ENCODE measurements at places on chromosomes 1 and 21.
A peak's percentile ranks its signal among the peaks of the same experiment; 100 is the strongest.

GRCh38 chr1:156601122-156601830, at the start of gene GPATCH4:
GPATCH4 (minus strand) TSS chr1:156601479.
- peak; percentile 94 for DNase-seq

DNA sequence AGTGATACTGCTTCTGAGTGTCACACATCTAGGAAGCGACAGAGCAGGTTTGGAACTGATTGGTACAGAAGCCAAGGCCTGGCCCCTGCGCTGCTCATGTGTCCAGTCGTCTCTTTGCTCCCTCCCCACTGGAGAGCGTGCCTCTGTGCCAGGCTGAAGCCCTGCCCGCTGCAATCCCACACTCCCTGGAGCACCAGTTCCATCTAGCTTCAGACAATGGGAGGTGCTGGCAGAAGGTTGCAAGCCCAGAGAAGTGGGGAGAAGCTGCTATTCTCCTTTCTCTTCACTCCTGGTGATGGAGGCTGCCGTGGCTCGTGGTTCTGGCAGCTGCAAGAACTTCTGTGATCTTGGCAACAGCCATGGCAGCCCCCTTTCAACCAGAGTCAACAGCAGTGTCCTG, 250.9 kb downstream of the MATN1 start:
- no peak for DNase-seq

- DNase-seq: no peak
Observed at GRCh38 chr1:177053648-177054047, 110.9 kb downstream of the ASTN1 start.

DNA sequence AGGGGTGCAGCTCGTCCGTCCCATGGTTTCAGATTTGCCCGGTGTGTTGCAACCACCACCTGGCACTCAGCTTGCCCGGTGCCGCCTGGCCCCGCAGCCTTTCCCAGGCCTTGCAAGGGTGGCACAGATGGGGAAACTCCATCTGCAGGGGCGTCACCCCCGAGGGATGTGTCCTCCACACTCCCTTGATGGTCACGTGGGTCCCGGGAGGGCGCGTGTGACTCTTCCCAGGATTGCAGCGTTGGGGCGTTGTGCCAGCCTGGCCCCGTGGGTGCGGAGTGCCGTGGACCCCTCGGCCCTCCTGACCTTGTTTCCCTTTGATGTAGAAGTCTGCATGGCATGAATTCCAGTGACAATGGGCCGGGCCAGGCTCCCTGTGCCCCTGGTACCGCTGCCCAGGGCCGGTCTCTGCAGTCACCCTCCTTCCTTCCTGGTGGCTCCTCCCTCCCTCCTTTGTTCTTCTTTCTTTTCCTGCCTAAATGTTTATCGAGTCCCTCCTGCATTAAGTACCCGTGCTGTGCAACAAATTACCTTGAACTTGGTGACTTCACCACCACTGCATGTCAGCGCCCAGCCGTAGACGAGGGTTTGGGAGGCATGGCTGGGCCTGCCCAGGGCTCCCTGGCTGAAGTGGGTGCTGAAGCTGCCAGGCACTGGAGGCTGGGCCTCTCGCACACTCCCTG, 22.9 kb downstream of the RRP1 start:
- no peak for DNase-seq

DNA sequence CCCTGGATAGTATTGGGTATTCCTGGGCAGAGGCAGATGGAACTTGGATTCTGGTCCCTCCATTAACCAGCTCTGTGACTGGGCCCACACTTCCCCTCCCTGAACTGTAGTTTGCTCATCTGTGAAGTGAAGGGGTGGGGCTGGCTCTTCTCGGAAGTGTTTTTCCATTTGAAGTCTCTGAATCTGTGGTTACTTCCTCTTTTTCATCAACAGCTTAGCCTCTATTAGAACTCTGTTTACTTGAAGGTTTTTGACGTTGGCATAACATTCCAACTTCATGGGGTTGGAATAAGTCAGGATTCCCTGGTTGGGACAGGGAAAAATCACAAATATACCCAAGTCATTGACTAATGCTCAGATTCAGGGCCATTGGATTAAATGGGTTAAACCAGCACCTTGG, 3.6 kb downstream of the KIAA0040 start:
- no peak for DNase-seq

GRCh38 chr1:69485616-69486015, 82.1 kb upstream of the LRRC7 start:
- no peak for DNase-seq

GRCh38 chr21:26131554-26131953, 39.0 kb downstream of the APP start:
- DNase-seq: peak; percentile 38

DNA sequence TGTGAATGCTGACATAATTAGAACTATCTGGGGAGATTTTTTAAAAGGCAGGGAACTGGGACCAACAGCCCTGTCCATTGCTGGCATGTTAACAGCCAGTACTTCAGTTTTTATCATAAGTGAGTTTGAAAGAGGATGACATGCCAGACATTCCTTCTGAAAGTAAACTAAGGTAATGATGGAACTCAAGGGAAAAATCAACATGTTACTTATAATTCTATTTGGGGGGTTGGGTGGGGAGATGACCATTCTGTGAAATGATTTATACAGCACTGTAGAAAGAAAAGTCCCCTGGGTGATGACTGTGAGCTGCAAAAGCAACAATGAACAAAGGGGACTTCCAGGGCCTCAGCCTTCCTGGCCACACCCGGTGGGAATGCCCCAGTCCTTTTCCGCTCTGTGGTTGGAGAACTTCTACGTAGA, 5.4 kb upstream of the LAMC2 start:
- DNase-seq: peak; percentile 90

GRCh38 chr1:15833842-15834405, 13.6 kb upstream of the SPEN start:
- no peak for DNase-seq

DNA sequence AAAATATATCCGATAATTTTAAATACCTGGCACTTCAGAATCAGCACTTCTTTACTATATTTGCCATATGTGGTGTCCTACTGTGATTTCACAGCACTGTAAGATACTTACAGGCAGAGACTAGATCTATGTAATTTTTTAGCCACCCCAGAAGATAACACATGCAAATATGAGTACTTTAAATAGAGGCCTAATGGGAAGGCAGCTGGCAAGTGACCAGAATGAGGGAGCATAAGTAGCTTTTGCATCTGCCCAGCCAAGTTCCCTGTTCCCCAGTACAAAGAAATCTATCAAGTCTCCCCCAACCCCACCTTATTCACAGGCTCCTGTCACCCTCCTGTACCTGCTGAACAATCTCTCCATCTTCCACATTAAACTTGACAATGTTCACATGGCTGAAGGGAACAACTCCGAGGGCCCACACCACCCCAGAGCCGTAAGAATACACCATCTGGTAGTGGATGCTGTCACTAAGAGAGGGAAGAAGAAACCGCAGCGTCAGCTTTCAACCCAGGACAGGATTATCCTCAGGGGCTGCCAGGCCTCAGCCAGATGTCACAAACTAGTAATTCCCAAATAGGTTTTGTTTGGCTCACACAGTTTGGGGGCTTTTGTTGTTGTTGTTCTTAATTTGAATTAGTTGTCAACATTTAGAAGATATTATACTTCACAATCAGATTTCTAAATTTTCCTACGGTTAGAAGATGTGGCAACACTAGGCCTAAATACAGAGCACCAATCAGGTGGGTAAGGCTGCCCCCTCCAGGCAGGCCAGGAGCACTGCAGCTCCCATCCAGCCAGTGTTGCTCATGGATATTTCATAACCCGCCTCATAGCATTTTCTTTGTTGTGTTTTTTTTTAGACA, 10.4 kb downstream of the EMC1 start:
- DNase-seq: peak; percentile 65

GRCh38 chr1:96944432-96945092, 223.0 kb downstream of the PTBP2 start:
- DNase-seq: no peak

- peak; percentile 100 for DNase-seq
Observed at GRCh38 chr1:184118046-184118445, 66.5 kb downstream of the TSEN15 start.

- DNase-seq: no peak
Observed at GRCh38 chr1:18151436-18152122, 44.0 kb downstream of the IGSF21 start.

DNA sequence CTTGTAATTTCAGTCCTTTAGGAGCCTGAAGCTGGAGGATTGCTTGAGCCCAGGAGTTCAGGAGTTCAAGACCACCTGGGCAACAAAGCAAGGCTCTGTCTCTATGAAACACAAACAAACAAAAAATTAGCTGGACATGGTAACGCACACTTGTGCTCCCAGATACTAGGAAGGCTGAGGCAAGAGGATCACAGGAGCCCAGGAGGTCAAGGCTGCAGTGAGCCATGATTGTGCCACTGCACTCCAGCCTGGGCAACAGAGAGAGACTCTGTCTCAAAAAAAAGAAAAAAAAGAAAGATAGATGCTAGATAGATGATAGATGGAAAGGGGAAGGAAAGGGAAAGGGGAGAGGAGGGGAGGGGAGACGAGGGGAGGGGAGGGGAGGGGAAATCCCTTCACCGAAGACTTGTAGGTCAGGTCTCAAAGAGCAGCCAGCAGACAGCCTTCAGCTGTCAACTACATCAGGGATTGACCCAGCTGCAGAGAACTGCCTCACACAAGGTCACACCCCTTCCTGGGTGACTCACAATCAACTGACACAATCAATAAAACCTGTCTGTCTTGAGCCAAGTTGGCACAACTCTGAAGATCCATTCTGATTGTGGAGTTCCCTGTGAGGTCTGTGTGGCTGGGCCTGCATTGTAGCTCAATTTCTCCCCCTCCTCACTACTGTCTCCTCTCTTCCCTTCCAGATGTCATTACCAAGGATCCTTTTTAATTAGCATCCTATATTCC, 200.6 kb downstream of the RGS7 start:
- peak; percentile 69 for DNase-seq

GRCh38 chr21:27513825-27514224, 546.9 kb upstream of the ADAMTS5 start:
- peak; percentile 10 for DNase-seq

- DNase-seq: no peak
Observed at GRCh38 chr1:113579256-113580018, 179.8 kb downstream of the PHTF1 start.

- DNase-seq: peak; percentile 51
Observed at GRCh38 chr1:115654125-115654524, 12.4 kb downstream of the VANGL1 start.

DNA sequence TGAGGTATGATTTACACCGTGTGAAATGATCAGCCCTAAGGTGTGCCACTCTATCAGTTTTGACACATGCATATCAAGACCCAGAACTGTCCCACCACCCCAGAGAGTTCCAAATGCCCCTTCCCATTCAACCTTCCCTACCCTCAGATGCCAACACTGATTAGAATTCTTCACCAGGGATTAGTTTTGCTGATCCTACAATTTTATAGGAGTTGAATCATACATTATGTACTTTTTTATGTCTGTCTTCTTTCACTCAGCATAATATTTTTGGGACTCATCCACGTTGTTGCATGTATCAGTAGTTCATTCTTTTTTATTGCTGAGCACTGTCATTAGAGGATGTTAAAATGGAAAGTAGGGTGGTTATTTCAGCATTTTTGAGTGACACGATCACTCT, 178.3 kb downstream of the ZSCAN20 start:
- no peak for DNase-seq

- DNase-seq: peak; percentile 45
Observed at GRCh38 chr21:31347435-31348032, 3.5 kb upstream of the TIAM1 start.

DNA sequence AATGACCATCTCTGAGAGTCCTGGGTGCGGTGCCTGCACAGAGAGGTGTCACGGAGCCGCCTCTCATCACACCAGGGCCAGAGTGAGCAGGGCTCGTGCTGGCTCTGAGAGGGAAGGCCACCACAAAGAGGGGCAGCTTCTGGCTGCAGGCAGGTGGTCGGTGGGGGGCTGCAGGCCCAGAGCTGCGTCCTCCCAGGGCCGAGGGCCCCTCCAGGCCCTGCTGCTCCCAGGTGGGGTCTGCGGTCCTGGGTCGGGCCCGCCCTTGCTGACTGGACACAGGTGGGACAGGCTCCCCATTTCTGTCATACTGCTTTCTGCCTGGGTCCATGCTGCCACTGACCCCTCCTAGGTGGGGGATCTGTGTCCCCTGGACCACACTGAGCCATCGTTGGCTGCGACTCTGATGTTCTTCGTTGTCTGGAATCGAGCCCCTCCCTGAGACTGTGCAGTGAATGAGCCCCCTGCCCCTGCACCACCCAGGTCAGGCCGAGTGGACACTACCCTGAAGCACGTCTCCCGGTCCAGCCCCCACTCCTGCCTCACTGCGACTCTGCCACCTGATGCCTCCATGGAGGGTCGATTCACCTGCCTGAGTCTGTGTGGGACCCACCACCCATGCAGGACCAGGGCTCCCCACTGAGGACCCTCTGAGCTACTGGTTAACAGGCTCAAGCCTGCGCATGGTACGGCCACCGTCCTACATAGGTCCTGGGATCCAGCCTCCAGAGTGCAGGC, 332.0 kb upstream of the VAMP3 start:
- DNase-seq: no peak

GRCh38 chr1:214793708-214794107, 190.7 kb downstream of the CENPF start:
- DNase-seq: peak; percentile 21

GRCh38 chr1:149887456-149888246, 11.7 kb upstream of the BOLA1 start:
- DNase-seq: peak; percentile 99

DNA sequence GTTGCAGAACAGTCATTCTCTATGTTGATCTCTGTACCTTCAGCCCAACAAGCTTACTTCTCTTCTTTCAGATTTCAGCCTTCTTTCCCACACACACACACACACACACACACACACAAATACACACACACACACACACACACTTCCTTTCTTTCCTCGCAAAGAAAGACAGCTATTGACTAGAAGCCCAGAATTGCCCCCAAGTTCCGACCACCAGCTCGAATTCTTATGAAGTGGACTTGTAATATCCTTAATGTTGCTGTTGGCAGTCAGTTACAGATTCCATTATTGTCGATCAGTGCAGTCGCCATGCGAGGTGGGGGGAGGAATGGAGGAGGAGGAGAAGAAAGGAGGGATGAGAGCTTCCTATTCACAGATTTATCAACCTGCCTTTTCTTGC, 125.5 kb downstream of the CLEC20A start:
- no peak for DNase-seq

- no peak for DNase-seq
Observed at GRCh38 chr1:11823366-11824137, 17.6 kb downstream of the CLCN6 start.

- no peak for DNase-seq
Observed at GRCh38 chr1:160708118-160708517, 3.5 kb downstream of the CD48 start.

DNA sequence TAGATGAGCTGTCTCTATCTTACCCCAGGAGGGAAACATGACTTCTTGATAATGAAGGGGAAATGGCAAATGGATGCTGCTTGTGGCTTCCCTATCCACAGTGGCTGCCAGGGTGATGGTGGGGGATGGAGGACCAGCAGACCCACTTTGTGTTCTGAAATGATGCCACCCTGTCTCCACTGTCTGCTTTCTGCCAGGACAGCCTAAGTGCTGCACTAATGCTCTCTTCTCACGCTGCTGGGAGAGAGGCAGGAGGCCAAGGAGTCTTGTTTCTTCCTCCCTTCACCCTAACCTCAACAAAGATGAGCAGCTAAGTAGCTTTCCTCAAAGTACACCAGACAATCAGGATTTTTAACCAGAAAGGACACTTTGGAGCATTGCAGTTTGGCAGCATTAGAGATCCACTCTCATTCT, 36.6 kb downstream of the XCL1 start:
- no peak for DNase-seq

- DNase-seq: no peak
Observed at GRCh38 chr1:154784416-154784815, 85.7 kb downstream of the KCNN3 start.
